ENCODE measurements at places on chromosomes 2 and 18.

DNA sequence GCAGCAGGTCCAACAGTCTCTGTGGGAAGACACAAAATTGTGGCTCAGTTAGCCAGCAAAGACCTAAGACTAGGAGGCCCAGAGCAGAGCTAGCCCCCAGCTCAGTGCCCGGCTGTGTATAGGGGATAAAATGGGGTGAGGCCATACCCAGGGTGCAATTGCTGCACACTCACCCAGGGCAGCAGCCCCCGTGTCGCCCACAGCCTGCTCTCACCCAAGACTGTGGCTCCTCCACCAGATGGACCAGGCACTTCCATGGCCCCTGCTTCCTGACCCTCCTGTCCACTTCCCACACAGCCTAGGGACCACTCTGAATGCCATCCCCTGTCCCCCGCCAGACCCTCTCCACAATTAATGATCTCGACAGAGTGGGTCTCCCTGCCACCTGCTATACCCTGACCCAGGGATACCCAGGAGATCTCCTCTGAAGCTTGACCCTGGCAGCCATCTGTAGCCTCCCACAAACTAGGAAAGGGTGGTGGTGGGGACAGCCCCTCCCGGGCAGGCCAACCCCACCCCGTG is 85.7 kb downstream of the HS1BP3 start:
- DNase-seq, result no peak

DNA sequence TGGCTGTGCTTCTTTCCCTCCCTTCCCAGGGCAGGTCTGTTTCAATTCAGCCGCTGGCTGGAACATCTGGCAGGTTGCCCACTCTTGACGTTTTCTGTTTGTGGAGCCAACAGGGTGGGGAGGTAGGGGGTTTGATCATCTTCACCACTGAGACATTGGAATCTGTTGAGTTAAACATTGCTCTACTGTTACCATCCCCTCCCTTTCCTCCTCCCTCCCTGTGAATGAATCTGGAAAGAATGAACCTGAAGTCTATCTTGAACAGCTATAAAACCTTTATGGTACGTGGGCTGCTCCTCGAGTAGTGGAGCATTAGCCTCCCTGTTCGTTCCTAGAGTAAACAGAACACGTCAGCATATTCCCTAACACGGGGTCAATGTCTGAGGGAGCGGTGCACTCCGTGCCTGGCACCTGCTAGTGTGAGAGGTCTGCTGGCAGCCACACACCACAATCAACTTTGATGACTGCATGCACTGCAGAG is 249.9 kb upstream of the RBBP8 start:
- no peak for DNase-seq

DNA sequence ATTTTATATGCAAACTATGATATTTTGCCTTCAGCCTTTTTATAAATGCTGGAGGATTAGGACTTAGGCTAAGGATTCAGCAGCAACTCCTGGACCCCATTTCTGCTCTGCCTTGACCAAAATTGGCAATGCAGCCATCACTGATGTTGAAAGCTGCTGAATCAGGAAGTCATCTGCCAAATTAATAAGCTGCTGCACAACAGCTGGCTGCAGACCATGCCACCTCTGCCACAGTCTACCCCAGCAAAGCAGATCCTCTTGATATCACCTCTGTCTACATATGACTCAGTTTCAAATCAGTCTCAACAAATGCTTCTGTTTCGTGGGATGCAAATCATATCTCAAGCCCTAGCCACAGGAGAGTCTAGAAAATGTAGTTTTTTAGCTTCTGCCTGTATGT is 7.1 kb upstream of the SOS1 start:
- DNase-seq, result peak; percentile 69

GRCh38 chr2:3151153-3151918 is 226.3 kb downstream of the EIPR1 start:
- DNase-seq, result no peak

DNA sequence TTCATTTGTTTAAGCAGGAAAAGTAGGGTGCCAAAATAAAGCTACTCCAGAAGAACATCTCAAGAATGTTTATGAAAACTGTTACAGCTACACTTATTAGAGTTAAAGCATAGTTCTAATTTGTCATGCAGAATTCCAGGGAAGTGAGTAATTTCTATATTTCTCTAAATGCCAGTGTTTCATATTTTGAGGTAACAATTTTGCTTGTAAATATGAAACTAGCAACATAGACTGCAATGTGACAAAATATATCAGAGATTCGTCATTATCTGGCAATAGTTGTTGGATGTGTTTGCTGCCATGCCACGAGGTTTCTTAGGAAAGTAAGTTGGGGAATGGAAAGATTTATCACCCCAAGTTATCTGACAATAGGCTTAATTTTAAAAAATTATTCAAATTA is 424.1 kb upstream of the ZEB2 start:
- DNase-seq, result no peak

DNA sequence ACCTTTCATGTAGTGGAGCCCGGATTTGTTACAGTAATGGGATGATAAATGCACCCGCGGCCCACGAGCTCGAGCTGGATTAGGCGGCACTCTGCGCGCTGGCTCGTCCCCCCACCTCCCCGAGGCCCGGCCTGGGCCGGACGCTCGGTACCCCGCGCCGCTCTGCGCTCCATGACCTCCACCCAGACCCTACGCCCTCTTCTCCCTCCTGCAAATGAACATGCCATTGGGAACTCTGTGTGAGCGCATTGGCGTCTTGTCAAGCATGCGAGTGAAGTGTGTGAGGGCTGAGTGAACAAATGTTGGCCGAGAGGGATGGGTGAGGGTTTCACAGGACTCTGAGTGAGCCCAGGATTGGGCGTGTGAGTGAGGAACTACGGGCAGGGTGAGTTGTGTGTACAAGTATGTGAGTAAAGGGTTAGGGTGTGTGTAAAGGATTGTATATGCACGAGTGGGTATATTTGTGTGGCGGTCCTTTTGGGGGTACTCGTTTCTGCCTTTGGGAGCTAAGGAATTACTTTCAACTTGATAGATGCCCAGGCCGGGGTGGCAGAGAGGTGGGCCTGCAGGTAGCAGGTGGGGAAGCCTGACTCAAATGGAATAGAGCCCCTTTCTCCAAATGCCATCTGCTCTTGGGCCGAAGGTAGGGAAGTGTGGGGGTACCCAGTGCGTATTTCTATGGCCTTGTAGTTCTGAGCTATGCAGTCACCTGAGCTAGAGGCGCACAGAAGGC is 2.9 kb upstream of the EN1 start:
- no peak for DNase-seq

- no peak for DNase-seq
These were observed 220.9 kb upstream of the REV1 start for GRCh38 chr2:99710721-99711120.

DNA sequence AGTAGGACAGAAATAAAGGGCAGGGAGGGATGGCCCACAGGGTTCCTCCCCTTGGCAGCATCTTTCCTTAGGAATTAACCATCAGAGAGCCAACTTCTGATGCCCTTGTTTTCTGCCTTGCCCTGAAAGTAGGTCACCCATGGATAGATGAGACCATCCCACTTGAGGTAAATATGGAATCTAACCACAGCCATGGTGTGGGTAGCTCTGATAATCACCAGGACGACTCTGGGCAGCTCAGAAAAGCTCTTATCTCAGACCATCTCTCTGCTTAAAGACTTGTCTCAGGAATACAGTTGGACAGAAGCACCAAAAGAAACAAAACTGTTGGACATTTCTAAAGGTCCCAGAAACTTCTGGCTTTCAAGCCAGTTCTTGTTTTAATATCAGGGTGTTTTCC is 101.4 kb upstream of the CELF4 start:
- DNase-seq, result no peak

DNA sequence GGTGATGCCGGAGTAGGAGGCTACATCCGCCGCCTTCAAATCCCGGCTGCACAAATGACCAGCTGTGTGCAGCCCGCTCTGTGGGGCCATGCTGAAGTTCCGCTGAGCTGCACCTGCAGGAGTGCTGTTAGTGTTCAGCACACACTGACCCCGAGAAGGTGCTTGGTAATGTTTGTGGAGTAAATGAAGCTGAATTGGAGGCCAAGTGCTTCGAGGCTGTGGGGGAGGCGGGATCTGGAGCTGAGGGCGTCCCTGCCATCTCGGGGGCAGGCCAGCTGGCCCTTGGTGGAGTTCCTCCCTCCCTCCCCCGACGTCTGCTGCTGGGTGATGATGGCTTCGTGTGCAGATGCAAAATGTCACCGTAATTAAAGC is 23.2 kb downstream of the KCNF1 start:
- no peak for DNase-seq

- DNase-seq, result no peak
These were observed 40.0 kb downstream of the STK25 start for GRCh38 chr2:241468476-241468781.

GRCh38 chr2:161423421-161424393 is 7.6 kb downstream of the TBR1 start:
- DNase-seq, result no peak

DNA sequence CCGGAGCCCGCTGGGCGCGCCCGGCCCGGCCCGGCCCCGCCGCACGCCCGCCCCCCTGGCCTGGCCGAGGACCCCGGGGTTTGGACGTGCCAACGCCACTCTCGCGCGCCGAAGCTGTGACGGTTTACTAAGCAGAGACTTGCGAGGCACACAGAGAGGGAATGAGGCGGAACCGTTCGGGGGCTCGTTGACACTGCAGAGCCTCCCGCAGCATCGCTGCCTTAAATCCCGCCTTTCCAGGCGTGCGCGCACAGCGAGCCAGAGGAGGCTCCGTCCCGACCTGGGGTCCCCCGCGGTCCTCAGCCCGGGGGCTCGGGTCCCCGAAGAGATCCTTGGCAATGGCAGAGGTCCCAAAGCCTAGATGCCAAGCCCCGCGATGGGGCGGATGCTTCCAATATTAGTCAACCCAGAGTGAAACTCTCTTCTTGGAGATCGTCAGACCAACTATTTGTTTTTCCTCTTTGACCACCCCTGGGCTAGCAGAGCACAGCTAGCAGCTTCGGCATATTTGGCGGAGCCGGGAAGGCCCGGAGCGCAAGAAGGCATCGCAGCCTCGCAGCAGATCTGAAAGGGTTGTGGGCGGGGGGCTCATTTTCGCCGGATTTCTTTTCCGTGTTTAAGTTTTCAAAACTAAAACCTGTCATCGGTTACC is at the start of gene ZNF385B:
Gene ZNF385B, minus strand, starts transcription at position 197 of the 652 bp plus-strand sequence.
- DNase-seq, result no peak

- no peak for DNase-seq
These were observed 36.5 kb upstream of the HTR2B start for GRCh38 chr2:231161252-231161839.

- DNase-seq, result no peak
These were observed 84.4 kb upstream of the LYPD1 start for GRCh38 chr2:132754392-132754791.

GRCh38 chr2:85719609-85720240 is 25.6 kb downstream of the GNLY start:
- no peak for DNase-seq

DNA sequence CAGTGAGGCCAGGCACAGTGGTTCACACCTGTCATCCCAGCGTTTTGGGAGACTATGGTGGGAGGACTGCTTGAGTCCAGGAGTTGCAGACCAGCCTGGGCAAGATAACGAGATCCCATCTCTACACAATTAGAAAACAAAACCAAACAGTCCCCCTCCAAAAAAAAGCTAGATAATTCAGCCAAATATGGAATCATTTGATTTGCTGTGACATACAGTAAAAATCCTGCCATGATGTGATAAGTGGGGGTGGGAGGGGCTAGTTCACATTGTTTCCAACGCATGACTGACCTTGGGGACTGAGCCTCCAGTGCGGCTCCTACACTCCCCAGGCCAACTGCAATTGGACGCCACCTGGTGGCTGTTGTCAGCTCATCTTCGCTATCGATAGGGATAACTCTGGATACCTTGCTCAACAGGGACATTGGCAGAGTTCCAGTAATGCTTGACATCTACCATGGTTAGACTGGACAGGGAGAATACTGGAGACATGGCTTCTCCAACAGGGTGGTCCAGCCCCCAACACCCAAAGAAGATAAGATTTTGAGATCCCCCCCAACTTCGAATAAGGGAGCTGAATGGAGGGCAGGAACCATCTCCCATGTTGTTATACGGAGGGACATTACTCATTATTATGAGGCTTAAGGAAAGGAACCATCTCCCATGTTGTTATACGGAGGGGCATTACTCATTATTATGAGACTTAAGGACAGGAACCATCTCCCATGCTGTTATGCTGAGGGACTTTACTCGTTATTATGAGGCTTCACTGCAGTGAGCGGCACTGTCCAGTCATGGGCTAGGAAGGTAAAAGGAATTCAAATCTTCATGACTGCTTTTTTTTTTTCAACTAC is 135.9 kb downstream of the TGIF1 start:
- DNase-seq, result peak; percentile 79

- no peak for DNase-seq
These were observed 137.4 kb downstream of the ACOXL start for GRCh38 chr2:110869472-110870446.

GRCh38 chr18:13213036-13213795 is 5.3 kb upstream of the LDLRAD4 start:
- no peak for DNase-seq

DNA sequence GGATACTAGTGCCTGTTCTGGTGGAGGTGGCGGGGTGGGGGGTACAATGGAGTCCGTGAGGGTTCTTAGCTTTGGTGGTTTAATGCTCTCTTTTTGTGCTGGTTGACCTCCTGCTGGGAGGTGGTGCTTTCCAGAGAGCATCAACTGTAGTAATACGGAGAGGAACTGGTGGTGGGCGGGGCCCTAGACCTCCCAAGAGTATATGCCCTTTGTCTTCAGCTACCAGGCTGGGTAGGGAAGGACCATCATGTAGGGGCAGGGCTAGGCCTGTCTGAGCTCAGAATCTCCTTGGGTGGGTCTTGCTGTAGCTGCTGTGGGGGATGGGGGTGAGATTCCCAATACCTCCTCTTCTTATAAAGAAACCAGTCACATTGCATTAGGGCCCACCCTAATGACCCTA is 27.1 kb downstream of the CAMKMT start:
- no peak for DNase-seq

- DNase-seq, result no peak
These were observed 8.9 kb downstream of the GTF3C2 start for GRCh38 chr2:27347641-27348040.

- DNase-seq, result no peak
These were observed 1005.7 kb upstream of the PIK3C3 start for GRCh38 chr18:40949114-40949950.

- DNase-seq, result no peak
These were observed 102.5 kb upstream of the ITPRID2 start for GRCh38 chr2:181788897-181789555.

GRCh38 chr2:30233271-30234009 is 2.1 kb downstream of the LBH start:
- no peak for DNase-seq

DNA sequence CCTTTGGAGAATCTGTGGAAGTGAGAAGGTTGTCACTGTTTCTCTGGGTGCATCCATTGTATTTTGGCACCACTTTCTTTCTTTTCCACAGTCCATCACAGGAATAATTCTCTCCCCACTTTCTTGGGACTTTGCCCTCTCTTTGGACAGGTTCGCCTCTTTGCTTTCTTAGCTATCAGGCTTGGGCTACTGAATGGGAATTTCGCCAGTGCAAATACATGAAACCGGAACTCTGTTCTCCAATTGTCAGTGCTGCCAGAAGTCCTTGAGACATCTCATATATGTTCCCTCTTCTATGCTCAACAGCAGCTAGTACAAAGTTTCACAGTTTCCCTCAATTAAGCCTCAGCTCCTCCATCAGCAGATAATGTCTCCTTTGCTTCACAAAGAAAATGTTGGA is 76.2 kb downstream of the NABP1 start:
- no peak for DNase-seq

Measured in CD4-positive, alpha-beta T cell treated with Interleukin-6 for 4 hours (primary cell).